Esophagus (tissue), 2 donors: ENCODE measurements at places on chromosomes 4 and X. TPM values are rescaled to one million over a fixed set of nuclear protein-coding genes. Genes with fewer than 3 reads are reported as not detected.

The RTL5 gene
- 0.92 TPM for polyA plus RNA-seq

The SCRG1 gene
- 0.24 TPM for polyA plus RNA-seq

The CSN1S1 gene
- polyA plus RNA-seq, result not detected

The C4orf51 gene
- polyA plus RNA-seq, result not detected

The CTAG1B gene
- 0.04 TPM for polyA plus RNA-seq

The NUDT10 gene
- 0.29 TPM for polyA plus RNA-seq

The GC gene
- not detected for polyA plus RNA-seq

The DMD gene
- polyA plus RNA-seq, result 3.6 TPM

The PGAM4 gene
- polyA plus RNA-seq, result not detected
